ENCODE measurements at places on chromosomes 3 and 15. TPM values are rescaled to one million over a fixed set of nuclear protein-coding genes. Genes with fewer than 3 reads are reported as not detected.

DNA sequence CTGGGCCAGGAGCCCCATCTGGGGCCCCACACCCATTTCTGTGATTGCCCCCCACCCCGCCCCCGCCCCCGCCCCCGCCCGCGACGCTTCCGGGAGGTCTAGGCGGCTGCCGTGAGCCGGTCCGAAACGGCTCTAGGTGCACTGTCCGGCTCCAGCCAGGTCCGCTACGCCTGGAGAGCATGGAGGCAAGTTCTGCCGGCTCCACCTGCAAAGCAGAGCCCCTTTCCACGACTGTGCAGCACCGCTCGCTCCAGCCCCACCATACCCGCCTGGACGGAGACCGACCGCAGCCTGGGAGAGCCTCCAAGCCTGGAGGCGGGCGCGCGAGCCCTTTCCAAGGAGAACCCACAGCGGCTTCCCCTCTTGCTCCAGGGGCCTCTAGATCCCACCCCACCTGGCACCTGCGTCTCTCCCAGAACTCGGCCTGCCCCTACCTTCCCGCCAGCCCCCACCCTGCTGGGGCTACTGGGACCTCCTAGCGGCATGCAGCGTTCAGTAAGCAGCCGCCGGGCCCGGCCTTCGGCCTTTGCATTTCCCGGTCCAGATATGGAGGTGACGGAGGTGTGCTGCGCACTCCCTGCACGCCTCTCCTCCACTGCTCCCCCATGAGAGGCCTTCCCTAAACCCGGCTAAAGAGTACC, 66.2 kb downstream of the KLF13 start:
- peak; percentile 64 for DNase-seq
- H3K4me1 ChIP-seq = peaks cover 12% of the 10 kb centered on the region
- no peak overlapping the region for H3K27ac ChIP-seq

- H3K4me1 ChIP-seq = peaks cover 30% of the 10 kb centered on the region
- no peaks in the 10 kb centered on the region for H3K36me3 ChIP-seq
- no peak for DNase-seq
Measured at GRCh38 chr15:89443581-89443980, 52.8 kb downstream of the RHCG start.

GRCh38 chr3:180252683-180253082, 215.9 kb upstream of the PEX5L start:
- no peak for DNase-seq
- H3K4me3 ChIP-seq = no peak overlapping the region
- H3K27me3 ChIP-seq = no peaks in the 10 kb centered on the region
- peaks cover 4% of the 10 kb centered on the region for H3K36me3 ChIP-seq

The APOD gene
- not detected for total RNA-seq

GRCh38 chr15:88247914-88248313, 8.6 kb downstream of the NTRK3 start:
- H3K4me3 ChIP-seq = no peak overlapping the region
- H3K27ac ChIP-seq = no peak overlapping the region
- no peak for DNase-seq
- peaks cover 6% of the 10 kb centered on the region for H3K4me1 ChIP-seq

GRCh38 chr3:71934520-71935270, 149.7 kb upstream of the PROK2 start:
- no peak for DNase-seq
- no peaks in the 10 kb centered on the region for H3K36me3 ChIP-seq
- no peak overlapping the region for H3K27ac ChIP-seq
- peaks cover 4% of the 10 kb centered on the region for H3K4me1 ChIP-seq
- H3K4me3 ChIP-seq = no peak overlapping the region
- peaks cover 2% of the 10 kb centered on the region for H3K27me3 ChIP-seq

- peaks cover 55% of the 10 kb centered on the region for H3K4me1 ChIP-seq
- peak overlapping the region; percentile 80 for H3K4me3 ChIP-seq
- H3K27ac ChIP-seq = no peak overlapping the region
- peaks cover 2% of the 10 kb centered on the region for H3K27me3 ChIP-seq
- H3K36me3 ChIP-seq = no peaks in the 10 kb centered on the region
- no peak for DNase-seq
Measured at GRCh38 chr3:71305231-71306206, 278.0 kb downstream of the FOXP1 start.

The GPR27 gene
- 4.7 TPM for total RNA-seq

GRCh38 chr15:50095938-50096821, 22.9 kb downstream of the ATP8B4 start:
- DNase-seq = no peak
- H3K4me1 ChIP-seq = no peaks in the 10 kb centered on the region

DNA sequence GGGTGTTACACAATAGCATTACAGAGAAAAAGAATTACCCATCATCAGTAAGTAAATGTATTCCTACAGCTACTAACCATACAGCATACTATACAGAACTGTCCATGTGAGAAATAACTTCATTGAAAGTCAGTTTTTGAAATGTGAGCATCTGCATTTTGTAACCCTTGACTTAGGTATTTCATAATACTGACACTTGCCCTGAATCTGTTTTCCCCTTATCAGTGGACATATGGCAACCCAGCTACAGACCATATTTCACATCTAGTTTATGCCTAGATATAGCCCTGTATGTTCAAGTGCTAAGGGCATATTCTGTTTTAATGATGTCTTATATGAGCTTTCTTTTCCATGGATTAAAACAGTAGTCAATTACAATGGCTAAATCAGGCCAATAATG, 297.6 kb downstream of the TBC1D5 start:
- no peak for DNase-seq
- H3K4me3 ChIP-seq = no peak overlapping the region
- no peaks in the 10 kb centered on the region for H3K36me3 ChIP-seq
- H3K4me1 ChIP-seq = no peaks in the 10 kb centered on the region
- H3K27ac ChIP-seq = no peak overlapping the region
- peaks cover 3% of the 10 kb centered on the region for H3K27me3 ChIP-seq

- H3K27me3 ChIP-seq = peaks cover 18% of the 10 kb centered on the region
- H3K4me3 ChIP-seq = peak overlapping the region; percentile 71
- peak; percentile 97 for DNase-seq
Measured at GRCh38 chr15:65049418-65049840, 4.2 kb downstream of the SLC51B start.

GRCh38 chr3:69712933-69713332, 26.3 kb upstream of the MITF start:
- H3K4me3 ChIP-seq = no peak overlapping the region
- DNase-seq = no peak
- H3K27me3 ChIP-seq = peaks cover 1% of the 10 kb centered on the region
- no peak overlapping the region for H3K27ac ChIP-seq
- no peaks in the 10 kb centered on the region for H3K4me1 ChIP-seq

DNA sequence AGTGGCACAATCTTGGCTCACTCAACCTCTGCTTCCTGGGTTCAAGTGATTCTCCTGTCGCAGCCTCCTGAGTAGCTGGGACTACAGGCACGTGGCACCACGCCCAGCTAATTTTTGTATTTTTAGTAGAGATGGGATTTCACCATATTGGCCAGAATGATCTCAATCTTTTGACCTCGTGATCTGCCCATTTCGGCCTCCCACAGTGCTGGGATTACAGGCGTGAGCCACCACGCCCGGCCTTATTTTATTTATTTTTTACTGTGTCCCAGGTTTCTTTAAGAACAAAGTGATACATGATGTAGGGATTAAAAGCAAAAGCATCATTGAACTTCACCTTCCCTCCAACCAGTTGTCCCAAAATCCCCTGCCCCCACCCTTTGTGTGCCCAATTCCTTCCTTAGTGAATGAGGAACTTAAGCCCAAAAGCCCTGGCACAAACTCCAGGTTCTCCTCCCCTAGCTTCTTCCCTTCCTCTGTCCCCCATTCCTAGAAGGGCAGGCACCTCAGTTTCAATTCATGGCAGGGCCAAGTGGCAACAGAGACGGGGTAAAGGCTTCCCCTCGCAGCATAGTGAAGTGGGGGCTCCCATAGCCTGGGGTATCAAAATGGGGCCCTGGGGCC, 23.7 kb upstream of the RPN1 start:
- no peaks in the 10 kb centered on the region for H3K36me3 ChIP-seq
- no peak for DNase-seq
- H3K4me3 ChIP-seq = no peak overlapping the region
- no peak overlapping the region for H3K27ac ChIP-seq
- H3K27me3 ChIP-seq = no peaks in the 10 kb centered on the region
- no peaks in the 10 kb centered on the region for H3K4me1 ChIP-seq

The IFRD2 gene
- 38.2 TPM for total RNA-seq

DNA sequence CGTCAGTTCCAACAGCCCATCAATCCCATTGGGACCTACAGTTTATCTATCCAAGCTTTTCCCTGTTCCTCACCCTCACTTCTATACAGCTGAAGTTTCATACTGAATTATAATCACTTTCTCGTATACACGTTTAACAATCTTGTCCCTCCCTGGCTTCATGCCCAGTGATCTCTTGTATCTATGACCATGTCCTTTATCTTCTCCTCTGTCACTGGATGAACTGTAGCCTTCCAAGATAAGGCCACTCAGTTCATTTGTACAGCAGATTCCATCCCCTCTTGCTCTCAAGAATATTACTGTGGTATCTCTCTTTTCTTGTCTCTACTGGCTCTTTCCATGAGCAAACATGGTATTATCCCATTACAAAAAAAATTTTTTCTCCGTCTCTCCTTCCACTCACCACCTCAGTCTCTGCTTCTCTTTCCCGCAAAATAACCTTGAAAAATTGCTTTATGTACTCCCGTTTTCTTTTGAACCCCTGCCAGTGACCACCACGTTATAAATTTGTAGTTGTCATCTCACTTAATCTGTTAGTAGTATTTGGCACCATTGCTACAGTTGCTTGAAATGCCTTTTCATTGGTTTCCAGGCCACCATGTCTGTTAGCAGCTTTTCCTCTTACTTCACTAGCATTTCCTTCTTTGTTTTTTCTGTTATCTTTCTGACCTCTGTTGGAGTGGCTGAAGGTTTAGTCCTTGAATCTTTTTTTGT, 9.4 kb downstream of the CTNNB1 start:
- no peaks in the 10 kb centered on the region for H3K27me3 ChIP-seq
- no peaks in the 10 kb centered on the region for H3K36me3 ChIP-seq
- no peak overlapping the region for H3K4me3 ChIP-seq
- peaks cover 42% of the 10 kb centered on the region for H3K4me1 ChIP-seq
- DNase-seq = no peak

GRCh38 chr3:55367384-55367783, 119.7 kb downstream of the WNT5A start:
- H3K4me1 ChIP-seq = no peaks in the 10 kb centered on the region
- DNase-seq = no peak
- H3K27me3 ChIP-seq = no peaks in the 10 kb centered on the region
- H3K4me3 ChIP-seq = no peak overlapping the region
- H3K36me3 ChIP-seq = no peaks in the 10 kb centered on the region

GRCh38 chr15:79862191-79862590, 34.6 kb downstream of the MTHFS start:
- peaks cover 4% of the 10 kb centered on the region for H3K27me3 ChIP-seq
- H3K36me3 ChIP-seq = no peaks in the 10 kb centered on the region
- peaks cover 10% of the 10 kb centered on the region for H3K4me1 ChIP-seq

The CTXN2 gene
- 0.22 TPM for total RNA-seq

DNA sequence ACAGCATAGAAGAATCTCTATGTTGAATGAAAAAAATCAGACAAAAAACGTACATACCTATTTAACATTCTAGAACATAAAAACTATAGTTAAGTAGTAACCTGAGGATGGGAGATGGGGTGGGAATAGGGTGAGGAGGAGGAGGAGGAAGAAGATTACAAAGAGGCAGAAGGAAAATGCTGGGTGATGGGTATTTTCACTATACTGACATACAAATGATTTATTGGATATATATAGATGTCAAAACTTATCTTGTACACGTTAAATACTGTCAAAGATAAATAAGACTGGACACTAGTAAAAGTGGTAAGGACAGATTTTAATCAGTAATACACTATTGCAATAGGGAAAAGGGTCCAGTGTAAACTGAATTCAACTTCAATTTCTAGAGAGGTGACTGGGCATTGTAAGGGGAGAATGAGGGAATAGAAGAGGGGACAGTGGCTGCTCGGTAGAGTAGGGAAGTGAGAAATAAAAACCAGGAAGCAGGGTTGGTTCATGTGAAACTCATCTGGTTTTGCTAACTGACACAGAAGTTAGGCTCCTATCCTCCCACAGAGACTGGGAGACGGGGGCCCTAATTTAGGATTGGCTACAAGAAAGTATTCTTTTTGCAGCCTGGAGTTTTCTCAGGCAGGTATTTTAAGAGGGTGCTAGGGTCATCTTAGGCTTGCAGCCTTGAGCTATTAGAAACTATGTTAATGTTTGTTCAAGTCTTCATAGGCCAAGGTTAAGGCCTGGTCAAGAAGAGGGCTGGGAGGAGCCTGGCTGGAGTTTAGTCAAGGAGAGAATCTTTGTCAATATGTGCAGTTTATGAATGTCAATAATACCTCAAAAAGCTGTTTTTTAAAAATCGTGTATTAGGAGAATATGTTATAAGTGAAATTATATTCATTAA, 15.0 kb upstream of the C15orf61 start:
- no peak overlapping the region for H3K4me3 ChIP-seq
- no peaks in the 10 kb centered on the region for H3K27me3 ChIP-seq
- no peaks in the 10 kb centered on the region for H3K36me3 ChIP-seq
- H3K4me1 ChIP-seq = peaks cover 35% of the 10 kb centered on the region
- H3K27ac ChIP-seq = no peak overlapping the region

GRCh38 chr3:127988770-127989557, 63.3 kb upstream of the SEC61A1 start:
- no peak overlapping the region for H3K4me3 ChIP-seq
- H3K27ac ChIP-seq = no peak overlapping the region
- H3K36me3 ChIP-seq = no peaks in the 10 kb centered on the region
- H3K27me3 ChIP-seq = peaks cover 4% of the 10 kb centered on the region
- DNase-seq = no peak

The KBTBD13 gene
- total RNA-seq = not detected

DNA sequence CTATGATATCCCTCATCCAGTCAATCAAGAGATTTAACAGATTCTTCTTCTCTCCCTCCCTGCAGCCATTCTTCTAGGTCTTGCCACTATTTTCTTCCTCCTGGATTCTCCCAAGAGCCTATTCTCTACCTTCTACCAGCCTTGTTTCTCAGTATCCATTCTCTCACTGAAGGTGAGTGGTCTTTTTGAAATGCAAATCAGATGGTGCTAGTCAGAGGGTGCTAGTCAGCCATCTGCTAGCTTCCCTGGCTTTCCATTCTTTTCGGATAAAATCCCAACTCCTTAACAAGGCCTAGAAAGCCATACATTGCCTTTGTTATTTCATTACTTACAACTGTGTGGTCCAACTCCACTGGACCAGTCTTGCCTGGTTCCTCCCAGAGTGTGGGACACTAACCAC, 734.3 kb upstream of the CFAP20DC start:
- no peak overlapping the region for H3K4me3 ChIP-seq
- no peak for DNase-seq
- no peaks in the 10 kb centered on the region for H3K36me3 ChIP-seq
- H3K4me1 ChIP-seq = peaks cover 7% of the 10 kb centered on the region
